SK-N-SH (cell line): ENCODE measurements at places on chromosomes 1 and 21. TPM values are rescaled to one million over a fixed set of nuclear protein-coding genes. Genes with fewer than 3 reads are reported as not detected.

TNFAIP8L2 gene
- polyA plus RNA-seq: not detected in 2 replicates

DNA sequence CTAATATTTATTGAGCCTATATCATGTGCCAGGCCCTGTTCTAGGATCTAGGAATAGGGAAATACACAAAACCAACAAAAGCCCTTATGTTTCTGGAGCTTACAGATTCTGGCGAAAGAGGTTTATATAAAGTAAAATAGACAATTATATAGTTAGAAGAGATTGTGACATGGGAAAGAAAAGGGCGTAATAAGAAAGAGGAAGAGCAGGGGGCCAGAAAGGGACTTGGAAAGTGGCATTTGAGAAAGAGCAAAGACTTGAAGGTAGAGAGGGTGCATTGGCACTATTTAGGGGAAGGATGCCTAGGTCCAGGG lies 322.5 kb upstream of the FAM78B start:
- DNase-seq: no peak

DNA sequence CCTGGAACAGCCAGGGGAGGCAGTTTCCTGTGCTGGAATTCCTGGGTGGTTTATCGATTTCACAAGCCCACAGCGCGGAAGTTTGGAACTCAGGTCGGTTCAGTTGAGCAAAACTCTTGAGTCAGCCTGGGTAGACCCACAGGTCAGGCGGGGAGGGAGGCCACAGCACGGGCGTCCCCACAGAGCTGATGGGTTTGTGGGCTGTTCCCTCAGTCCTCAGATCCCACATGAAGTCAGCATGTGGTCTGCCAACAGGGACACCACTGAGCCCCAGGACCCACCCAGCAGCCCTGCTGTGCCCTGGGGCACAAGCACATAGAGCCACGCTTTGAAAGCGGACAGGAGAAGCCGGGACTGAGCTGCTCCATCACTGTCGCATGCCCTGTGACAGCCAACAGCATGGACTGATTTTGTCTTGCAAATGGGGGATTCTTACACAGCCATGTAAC lies 17.4 kb downstream of the BMP8A start:
- peak; percentile 54 for DNase-seq

GRCh38 chr1:66654643-66655042 lies 97.6 kb upstream of the DYNLT5 start:
- no peak for DNase-seq

SPRR2F gene
- polyA plus RNA-seq: not detected in 2 replicates

CYP2J2 gene
- 1.1 and 1.2 TPM in 2 replicates for polyA plus RNA-seq

ZFP69B gene
- polyA plus RNA-seq: 1.7 and 2.1 TPM in 2 replicates

CFAP141 gene
- polyA plus RNA-seq: not detected in 2 replicates

DNA sequence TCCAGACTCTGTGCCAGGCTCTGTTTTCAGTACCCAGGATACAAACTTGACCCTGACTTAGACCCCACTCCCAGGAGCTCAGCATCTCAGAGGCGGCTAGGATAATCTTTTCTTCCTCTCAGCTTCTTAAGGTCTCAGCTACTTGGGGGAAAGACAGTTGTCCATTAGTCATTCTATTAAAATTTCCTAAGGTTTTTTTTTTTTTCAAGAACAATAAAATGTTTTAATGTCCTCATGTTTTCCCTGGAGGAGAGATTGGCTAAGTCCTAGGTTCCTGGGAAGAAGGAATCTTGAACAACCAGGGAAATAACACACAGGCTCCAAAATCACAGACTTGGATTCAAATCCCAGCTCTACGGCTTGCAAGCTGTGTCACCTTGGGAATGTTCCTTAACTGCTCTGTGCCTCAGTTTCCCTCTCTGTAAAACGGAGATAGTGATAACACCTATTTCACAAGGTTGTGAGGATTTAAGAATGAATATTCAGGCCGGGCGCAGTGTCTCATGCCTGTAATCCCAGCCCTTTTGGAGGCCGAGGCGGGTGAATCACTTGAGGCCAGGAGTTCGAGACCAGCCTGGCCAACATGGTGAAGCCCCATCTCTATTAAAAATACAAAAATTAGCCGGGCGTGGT lies 33.0 kb downstream of the CDK18 start:
- no peak for DNase-seq

GRCh38 chr1:162485236-162485635 lies 12.4 kb upstream of the UHMK1 start:
- no peak for DNase-seq

GRCh38 chr1:182791281-182792179 lies 2.0 kb downstream of the NPL start:
- DNase-seq: no peak

KLF17 gene
- polyA plus RNA-seq: 0.21 and 0.26 TPM in 2 replicates

GRCh38 chr1:47843781-47844557 lies 153.2 kb downstream of the TRABD2B start:
- DNase-seq: no peak

FMN2 gene
- polyA plus RNA-seq: 7.2 and 13.1 TPM in 2 replicates

NID1 gene
- polyA plus RNA-seq: 49.3 and 74.3 TPM in 2 replicates

METTL13 gene
- 32.7 and 41.2 TPM in 2 replicates for polyA plus RNA-seq

- DNase-seq: no peak
Measured at GRCh38 chr1:222459652-222460051, 88.3 kb downstream of the HHIPL2 start.

GRCh38 chr21:30479259-30479658 lies 908 bp downstream of the KRTAP19-1 start:
- no peak for DNase-seq

KLHL21 gene
- polyA plus RNA-seq: 9.0 and 12.5 TPM in 2 replicates

DNA sequence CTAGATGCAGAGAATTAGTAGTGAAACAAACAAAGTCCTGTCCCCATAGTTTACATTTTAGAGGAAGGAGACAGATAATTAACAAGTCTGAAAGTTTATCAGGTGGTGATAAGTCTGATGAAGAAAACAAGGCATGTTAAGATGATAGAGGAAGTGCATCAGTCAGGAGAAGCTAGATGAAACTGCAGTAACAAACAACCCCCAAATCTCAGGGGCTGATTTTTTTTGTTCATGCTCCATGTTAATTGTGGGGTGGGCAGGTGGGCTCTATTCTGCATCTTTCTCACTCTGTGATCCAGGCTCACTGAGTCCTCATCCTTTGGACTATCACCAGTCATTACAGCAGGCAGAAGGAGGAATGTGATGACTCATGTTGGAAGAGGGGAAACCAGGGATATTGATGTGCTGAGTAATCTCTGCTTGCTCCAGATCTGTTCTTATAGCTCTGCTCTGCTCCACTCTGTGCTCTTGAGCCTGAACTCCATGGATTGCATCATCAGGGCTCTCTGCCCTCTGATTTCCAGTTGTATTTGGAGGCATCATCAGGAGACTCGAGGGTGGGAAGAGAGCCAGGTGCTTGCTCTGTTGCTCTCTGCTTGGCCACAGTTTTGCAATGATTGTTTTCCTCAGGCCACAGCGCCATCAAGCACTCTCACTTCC lies 166.9 kb downstream of the IER5 start:
- DNase-seq: no peak

LYPD8 gene
- 1.5 and 1.6 TPM in 2 replicates for polyA plus RNA-seq
